Activated CD8-positive, alpha-beta memory T cell treated with anti-CD3 and anti-CD28 coated beads, Interleukin-2, amount 10 ng/mL, durations not matched to agents 7 days and 5 days (primary cell): ENCODE measurements at places on chromosomes 1 and 21.

- H3K27ac ChIP-seq, result no peak overlapping the region
- no peaks in the 10 kb centered on the region for H3K36me3 ChIP-seq
- H3K4me1 ChIP-seq, result no peaks in the 10 kb centered on the region
Measured at GRCh38 chr1:68811806-68812205, 314.9 kb upstream of the DEPDC1 start.

GRCh38 chr1:6121021-6121421 is 59.1 kb downstream of the CHD5 start:
- H3K27me3 ChIP-seq, result peaks cover 8% of the 10 kb centered on the region
- no peak overlapping the region for H3K27ac ChIP-seq
- H3K36me3 ChIP-seq, result no peaks in the 10 kb centered on the region
- peaks cover 8% of the 10 kb centered on the region for H3K4me1 ChIP-seq
- no peak for DNase-seq

DNA sequence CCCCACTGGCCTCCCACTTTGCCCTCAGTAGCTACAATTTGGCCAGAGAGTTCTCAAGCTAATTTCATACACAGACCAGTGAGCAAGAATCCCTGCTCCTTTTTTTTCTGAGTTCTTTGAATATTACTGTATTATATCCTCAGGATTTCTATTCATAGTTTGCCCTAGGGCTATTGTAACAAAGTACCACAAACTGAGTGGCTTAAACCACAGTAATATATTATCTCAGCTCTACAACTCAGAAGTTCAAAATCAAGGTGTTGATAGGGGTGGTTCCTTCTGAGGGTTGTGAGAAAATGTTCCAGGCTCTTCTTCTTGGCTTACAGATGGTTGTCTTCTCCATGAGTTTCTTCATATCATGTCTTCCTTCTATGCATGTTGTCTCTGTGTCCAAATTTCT is 289.4 kb upstream of the ESRRG start:
- no peaks in the 10 kb centered on the region for H3K27me3 ChIP-seq
- H3K4me1 ChIP-seq, result no peaks in the 10 kb centered on the region
- H3K4me3 ChIP-seq, result no peak overlapping the region

DNA sequence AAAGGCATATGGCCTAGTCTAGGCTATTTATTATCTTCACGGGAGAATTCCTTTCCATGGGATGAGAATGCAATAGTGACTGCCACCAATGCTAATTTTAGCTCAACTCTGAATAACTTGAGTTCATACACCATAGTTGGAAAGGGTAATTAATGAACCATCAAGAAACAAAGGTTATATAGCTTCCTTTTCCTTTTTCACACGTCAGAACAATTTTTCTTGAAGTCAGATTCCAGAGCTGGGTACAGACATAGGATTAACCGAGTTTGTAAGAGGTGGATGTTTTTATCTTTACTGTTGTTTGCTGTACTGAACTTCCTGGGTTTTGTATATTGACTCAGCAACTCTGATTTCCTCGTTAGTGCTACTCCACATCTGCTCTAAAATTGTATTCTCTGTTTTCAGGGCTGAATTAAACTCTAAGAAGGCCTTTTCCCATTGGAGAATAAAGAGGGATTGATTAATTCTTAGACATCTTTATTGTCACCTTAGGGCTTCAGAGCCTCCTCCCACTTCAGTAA is 262.0 kb downstream of the NUF2 start:
- no peak overlapping the region for H3K27ac ChIP-seq
- no peaks in the 10 kb centered on the region for H3K36me3 ChIP-seq
- no peaks in the 10 kb centered on the region for H3K4me1 ChIP-seq
- no peak overlapping the region for H3K4me3 ChIP-seq
- H3K27me3 ChIP-seq, result no peaks in the 10 kb centered on the region
- DNase-seq, result no peak

- no peaks in the 10 kb centered on the region for H3K27me3 ChIP-seq
- no peak overlapping the region for H3K27ac ChIP-seq
- no peak overlapping the region for H3K4me3 ChIP-seq
Measured at GRCh38 chr1:58939666-58940370, 156.0 kb upstream of the JUN start.

DNA sequence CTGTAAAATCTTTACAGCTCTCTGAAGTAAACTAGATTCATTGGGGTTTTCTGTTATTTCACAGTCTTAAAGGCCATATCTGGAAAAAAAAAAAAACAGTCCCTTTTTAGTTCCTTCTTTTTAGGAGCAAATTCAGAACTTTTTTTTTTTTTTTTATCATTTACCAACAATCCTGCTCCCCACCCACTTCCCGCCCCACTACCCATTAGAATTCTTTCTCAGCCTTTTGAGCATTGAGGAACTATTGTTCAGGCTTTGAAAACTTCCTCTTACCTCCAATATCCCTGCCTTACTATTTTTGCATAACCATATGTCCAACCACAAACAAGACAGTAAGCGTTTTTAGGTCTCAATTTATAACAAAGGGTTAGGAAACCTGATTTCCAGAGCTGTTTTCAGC is 330.1 kb downstream of the PLPP3 start:
- H3K27me3 ChIP-seq, result no peaks in the 10 kb centered on the region
- no peak overlapping the region for H3K4me3 ChIP-seq
- DNase-seq, result no peak
- no peak overlapping the region for H3K27ac ChIP-seq
- no peaks in the 10 kb centered on the region for H3K36me3 ChIP-seq

DNA sequence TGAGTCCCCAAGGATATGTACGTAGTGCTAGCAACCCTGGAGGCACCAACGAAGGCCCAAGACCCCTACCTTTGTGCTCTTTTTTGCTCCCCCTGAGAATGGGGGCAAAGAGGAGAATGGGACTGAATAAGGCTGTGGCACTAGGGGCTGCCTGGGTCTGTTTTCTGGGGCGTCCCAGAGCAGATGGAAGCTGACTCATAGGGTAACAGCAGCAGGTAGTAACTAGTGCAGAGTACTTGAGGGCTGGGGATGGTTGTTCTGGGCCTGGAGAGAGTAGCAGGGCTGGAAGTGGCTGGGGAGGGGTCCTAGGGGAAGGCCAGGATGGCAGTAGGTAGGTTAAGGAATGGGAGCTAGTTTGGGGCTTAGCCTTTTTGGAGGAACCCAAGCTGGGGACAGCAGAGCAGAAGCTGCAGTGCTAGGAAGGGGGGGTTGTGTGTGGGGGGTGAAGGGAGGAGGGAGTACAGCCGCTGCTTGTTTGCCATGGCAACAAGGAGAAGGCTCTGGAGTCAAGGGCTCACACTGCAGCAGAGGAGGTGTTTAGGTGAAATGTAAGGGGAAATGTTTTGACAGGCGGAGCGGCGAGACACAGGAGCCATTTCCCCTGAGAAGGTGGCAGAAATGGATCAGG is 1.8 kb downstream of the NCDN start:
- peak; percentile 41 for DNase-seq
- H3K36me3 ChIP-seq, result peaks cover 4% of the 10 kb centered on the region
- H3K4me3 ChIP-seq, result no peak overlapping the region
- no peaks in the 10 kb centered on the region for H3K27me3 ChIP-seq

DNA sequence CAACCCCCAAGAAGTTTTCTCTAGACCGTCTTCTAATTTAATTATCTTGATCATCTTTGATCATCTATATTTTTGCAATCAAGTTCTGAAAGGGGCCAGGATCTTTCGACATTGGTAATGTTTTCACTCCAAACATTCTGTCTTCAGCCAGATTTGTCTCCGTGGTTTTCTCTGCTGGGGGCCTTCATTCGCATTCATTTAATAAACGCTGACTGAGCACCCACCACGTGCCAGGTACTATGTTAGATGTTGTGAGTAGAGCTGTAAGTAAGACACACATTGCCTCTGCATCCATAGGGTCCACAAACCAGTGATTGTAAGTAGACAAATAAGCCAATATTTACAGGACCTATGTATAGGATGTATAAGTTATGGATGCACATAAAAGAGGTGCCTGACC is 134.5 kb upstream of the MROH9 start:
- H3K27me3 ChIP-seq, result no peaks in the 10 kb centered on the region
- H3K36me3 ChIP-seq, result no peaks in the 10 kb centered on the region
- H3K27ac ChIP-seq, result no peak overlapping the region
- no peaks in the 10 kb centered on the region for H3K4me1 ChIP-seq

DNA sequence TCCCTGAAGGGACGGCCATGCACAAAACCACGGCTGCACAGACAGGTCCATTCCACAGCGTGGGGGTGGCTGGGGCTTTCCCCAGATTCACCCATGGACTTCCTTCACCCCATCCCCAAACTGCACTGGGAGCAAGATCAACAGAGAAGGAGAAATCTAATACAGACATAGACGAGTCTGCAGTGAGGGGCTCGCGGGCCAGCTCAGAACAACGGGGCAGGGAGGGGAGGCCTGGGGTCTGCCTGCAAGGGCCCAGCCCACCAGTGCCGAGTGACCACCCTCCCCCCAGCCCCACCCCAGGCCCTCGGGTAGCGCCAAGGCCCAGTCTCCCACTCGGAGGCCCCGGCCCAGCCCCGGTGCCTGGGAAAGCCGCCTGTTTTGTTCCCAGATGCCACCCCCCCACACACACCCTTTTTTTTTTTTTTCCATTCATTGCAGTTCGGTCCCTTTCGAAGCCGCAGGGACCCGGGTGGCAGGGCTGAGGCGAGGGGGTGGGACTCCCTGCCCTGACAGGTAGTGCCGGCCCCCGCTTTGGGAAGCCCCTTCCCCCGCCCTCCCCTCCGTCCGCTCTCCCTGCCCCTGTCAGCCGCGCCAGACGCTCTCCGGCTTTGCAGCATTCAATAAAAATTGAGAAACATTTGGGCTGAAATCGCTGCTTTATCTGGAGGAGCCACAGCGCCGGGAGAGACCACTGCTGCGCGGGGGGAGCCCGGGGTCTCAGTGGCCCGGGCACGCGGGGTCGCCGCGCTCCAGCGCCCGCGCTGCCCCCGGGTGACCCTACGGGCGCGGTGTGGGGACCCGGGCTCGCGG is 543 bp upstream of the EPHB2 start:
- no peak for DNase-seq
- H3K36me3 ChIP-seq, result no peaks in the 10 kb centered on the region
- no peak overlapping the region for H3K4me3 ChIP-seq
- no peak overlapping the region for H3K27ac ChIP-seq

DNA sequence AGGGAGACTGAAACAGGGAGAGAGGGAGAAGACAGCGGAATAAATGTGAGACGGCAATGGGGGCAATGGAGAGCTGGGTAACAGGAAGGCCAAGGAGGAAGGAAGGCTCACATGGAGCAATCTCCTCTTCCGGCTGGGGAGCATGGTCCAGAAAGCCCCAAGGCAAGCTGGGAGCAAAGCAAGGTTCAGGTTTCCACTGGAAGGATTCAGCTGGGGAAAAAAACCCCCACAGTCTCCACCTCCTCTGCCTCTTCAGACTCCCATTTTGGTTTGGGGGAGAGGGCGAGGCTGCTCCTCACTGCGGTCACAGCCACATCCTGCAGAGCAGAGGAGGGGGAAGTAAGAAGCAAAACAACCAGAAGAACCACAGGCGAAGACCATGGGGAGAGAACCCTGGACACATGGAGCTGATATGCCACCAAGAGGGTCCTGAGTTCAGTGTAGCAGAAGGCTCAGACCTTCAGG is 650 bp downstream of the TNFAIP8L2 start:
- H3K4me3 ChIP-seq, result peak overlapping the region; percentile 96
- peak overlapping the region; percentile 93 for H3K27ac ChIP-seq
- H3K27me3 ChIP-seq, result no peaks in the 10 kb centered on the region
- DNase-seq, result peak; percentile 85

GRCh38 chr1:168236836-168237611 is 11.2 kb downstream of the SFT2D2 start:
- DNase-seq, result peak; percentile 62
- H3K36me3 ChIP-seq, result peaks cover 76% of the 10 kb centered on the region
- peak overlapping the region; percentile 73 for H3K27ac ChIP-seq

- peak within 1 kb of the TSS; percentile 90 for H3K27ac ChIP-seq
- H3K36me3 ChIP-seq, result peaks cover 44% of the 10 kb centered on the region
- H3K27me3 ChIP-seq, result peaks cover 25% of the 10 kb centered on the region
- H3K4me3 ChIP-seq, result peak within 1 kb of the TSS; percentile 85
Measured at GRCh38 chr1:247103859-247104591, at the start of gene ZNF669. Gene ZNF669, minus strand, starts transcription at chr1:247104356. Its CDS starts 157 bp downstream, at chr1:247104199.

GRCh38 chr1:93615582-93616150 is 66.0 kb downstream of the BCAR3 start:
- peaks cover 22% of the 10 kb centered on the region for H3K4me1 ChIP-seq
- peak; percentile 67 for DNase-seq
- H3K27me3 ChIP-seq, result peaks cover 54% of the 10 kb centered on the region
- H3K4me3 ChIP-seq, result peak overlapping the region; percentile 41
- peak overlapping the region; percentile 70 for H3K27ac ChIP-seq
